ENCODE measurements at places on chromosomes 6 and 20.

DNA sequence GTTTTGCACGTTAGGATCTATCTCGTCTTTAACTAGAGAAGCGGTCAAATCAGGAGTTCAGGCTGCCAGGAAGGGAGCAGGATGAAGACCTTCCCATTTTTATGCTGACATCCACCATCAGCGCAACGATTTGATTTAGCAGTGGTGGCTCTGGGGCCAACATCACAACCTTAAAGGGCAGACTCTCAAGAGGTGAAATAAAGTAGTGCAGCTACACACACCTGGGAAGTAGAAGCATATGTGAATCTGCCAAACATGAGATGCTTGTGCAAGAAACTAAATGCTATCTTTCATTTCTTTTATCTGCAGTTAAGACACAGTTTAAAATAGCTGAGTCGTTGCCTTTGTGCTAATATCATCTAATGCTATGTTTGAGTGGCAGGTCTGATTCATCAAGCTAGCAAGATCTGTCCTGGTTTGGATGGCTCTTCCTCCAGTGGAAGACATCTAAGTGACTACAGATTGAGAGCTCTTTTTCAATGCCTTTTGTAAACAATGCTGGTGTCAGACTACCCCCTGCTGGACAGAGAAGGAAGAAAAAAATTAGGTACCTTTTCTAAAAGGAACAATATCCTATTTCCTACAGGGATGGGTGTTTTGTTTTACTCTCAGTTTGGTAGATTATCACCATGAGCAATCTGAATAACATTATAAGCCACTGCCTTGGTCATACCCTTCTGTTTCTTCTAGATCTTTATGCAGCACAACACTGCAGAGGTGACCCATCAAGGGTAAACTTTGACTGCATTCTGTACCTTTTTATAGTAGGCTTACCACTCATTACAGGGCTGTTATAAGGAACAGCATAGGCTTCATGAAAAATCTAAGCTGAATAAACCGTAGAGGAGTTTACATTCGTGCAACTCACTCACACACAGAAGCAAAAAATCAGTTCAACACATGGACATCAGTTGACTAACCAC, 171.6 kb upstream of the FBXL4 start:
- peak; percentile 49 for DNase-seq

GRCh38 chr20:56540415-56540814, 7.4 kb downstream of the FAM209B start:
- DNase-seq, result peak; percentile 30

DNA sequence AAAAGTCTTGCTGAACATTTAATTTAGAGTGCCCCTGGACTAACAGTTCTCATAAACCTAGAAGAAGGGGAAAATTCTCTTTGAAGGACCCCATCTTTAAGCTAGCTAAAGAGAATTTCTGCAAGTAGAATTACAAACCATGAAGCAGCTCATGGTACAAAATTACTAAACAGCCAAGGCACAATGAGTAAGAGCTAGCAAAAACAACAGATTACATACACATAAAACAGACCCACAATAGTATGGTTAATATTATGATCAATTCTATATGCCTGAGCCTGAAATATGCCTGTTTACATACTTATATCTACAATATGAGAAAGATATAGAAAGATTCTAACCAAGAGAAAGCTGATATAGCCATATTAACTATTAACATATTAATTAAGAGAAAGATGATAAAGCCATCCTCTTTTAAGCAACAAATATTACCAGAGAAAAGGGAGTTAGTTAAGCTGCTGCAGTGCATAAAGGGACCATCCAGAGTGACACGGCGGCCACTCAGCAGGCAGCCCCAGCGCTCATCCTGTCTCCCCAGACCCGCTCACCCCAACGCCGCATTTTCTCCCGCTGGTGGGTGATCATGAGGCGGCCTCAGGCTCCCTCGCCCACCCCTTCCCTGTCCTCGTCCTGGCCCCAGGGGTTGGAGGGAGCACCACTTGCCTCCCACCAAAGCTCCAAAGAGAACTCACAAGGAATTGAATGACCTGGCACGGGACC, 98.4 kb upstream of the CARMIL1 start:
- no peak for DNase-seq

- peak; percentile 80 for DNase-seq
These were observed 66.3 kb upstream of the DST start for GRCh38 chr6:56708810-56709597.

- DNase-seq, result no peak
These were observed 680 bp downstream of the HLA-DPB1 start for GRCh38 chr6:33076406-33076934.

- no peak for DNase-seq
These were observed 238.7 kb downstream of the UST start for GRCh38 chr6:148985499-148985898.

- peak; percentile 41 for DNase-seq
These were observed 7.3 kb upstream of the YTHDF1 start for GRCh38 chr20:63223121-63223825.
